DND-41 (cell line): ENCODE measurements at places on chromosomes 6 and 20.

GRCh38 chr6:33763483-33763882 lies 16.8 kb upstream of the IP6K3 start:
- DNase-seq: no peak

- DNase-seq: no peak
Observed at GRCh38 chr6:135021310-135022049, 33.1 kb downstream of the HBS1L start.

GRCh38 chr6:79201983-79202382 lies 32.5 kb downstream of the HMGN3 start:
- no peak for DNase-seq

- no peak for DNase-seq
Observed at GRCh38 chr6:28235912-28236452, 10.9 kb downstream of the ZSCAN9 start.
